ENCODE measurements at places on chromosomes 3 and 15.

DNA sequence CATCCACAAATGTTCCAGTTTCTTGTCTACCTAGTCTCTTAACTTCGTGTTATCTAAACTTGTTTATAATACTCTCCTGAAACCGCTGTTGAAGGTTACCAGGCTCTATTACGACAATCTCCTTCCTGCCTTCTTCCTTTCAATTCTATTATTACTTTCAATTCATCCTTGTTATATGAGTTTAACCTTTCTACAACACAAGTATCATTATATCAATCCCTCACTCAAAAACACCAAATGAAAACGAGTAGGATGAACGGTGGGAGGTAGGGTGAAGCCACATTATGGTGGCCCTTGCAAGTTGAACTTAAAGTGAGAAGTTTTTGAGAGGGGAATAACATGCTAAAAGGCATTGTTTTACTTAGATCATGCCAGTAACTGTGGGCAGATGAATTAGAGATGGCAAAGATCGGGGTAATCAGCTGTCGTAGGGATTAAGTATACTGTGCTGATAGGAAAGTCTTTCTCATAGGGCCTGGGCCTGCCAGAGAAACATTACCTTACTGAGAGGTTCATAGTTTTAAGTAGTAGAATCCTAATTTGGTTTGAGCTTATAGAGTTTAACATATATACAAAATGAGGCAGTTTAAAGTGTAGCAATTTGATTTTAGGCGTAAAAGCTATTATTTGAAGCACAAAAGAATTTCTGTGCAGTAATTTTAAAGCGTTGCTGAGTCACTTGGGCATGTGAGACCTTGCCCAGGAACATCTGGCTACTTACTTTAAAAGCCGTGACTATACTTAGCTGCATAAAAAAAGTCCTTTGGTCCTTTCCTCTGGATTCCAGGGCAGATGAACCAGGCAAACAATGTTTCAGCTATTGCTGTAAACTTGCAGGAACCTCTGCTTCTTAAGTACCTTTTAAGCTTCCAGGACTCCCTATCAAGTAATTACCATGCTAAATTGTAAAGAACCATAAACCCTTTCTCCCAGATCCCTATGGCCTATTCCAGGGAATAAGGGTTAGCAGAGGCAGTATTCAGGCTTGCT, 3.3 kb upstream of the CEP97 start:
- no peak for DNase-seq

DNA sequence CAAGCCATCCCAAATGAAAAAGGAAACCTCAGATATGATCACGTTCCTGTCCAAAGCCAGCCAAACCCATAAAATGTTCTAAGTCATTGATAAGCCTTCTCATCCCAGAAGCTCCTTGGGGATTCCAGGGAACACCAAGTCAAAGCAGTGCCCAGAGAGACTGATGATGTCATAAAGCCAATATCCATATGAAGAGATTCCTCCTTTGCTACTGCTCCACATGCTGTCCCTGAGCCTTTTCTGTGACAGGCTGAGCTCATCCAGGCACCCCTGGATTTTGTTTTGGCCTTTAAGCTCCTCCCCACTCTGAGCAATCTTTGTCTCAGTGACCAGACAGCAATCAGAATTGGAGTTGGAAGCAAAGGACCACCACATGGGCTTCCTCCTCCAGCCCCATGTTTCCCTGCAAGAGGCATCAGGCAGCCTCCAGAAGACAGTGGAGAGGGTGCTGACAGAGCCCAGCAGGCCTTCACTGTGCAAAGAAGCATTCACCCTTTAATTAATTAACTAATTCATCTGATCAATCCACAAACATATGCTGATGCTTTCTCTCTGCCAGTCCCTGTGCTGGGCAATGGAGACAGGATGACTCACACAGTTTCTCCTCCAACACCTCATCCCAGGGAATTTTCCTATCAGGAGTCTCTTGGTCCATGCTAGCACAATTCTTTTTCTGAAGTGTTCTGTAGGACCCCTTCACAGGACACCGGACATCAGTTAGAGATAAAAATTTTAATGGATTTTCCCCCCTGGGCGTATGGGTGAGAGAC, 25.0 kb downstream of the MEX3B start:
- no peak for DNase-seq

GRCh38 chr3:195197765-195198425, 73.1 kb downstream of the XXYLT1 start:
- no peak for DNase-seq

GRCh38 chr3:123129092-123129491, 62.3 kb downstream of the PDIA5 start:
- no peak for DNase-seq

DNA sequence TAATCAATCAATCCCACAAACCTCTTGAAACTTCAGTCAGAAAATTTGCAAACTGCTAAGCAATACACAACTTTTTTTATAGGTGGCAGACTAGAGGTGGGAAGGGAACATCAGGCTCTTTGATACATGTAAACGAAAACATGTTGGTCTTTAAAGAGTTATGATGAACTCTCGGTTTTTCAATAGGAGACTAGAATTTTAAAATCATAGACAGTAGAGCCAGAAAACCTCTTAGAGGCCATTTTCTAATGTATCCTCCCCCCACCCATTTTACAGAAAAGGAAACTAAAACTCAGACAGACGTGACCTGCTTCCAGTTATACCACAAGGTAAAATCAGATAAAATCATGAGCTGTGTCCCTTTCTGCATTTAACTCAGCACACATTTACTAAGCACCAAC, 179.1 kb upstream of the LPP start:
- no peak for DNase-seq

DNA sequence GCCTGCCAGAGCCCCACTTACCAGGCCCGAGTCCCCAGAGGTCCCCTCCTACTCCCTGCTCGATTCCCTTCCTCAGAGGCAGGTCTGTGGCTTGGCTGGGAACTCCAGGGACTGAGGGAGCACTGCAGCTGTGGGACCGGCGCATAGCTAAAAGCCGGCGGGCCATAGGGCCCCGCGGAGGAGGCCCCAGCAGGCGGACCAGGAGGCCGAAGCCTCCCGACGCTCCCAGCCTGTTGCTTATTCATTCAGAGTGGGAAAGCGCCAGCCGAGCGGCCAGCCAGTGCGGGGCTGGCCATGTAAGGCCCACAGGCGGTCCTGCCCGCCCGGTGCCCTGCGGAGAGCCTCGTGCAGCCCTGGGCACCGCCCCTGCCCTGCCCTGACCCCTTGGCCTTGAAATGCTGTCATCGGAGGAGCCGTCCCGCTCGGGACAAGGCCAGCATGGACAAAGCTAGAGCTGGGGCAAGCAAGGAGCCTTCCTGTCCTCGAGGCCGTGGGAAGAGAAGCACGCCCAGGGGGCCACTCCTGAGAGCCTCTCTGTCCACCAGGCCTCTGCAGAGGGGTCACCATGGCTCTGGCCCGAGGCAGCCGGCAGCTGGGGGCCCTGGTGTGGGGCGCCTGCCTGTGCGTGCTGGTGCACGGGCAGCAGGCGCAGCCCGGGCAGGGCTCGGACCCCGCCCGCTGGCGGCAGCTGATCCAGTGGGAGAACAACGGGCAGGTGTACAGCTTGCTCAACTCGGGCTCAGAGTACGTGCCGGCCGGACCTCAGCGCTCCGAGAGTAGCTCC, at the start of gene LOXL1:
TSS of gene LOXL1 (plus strand) at position 244 of the 784 bp plus-strand sequence. CDS start at position 566, 322 bp downstream.
- DNase-seq: no peak

- no peak for DNase-seq
Measured at GRCh38 chr15:32889214-32889613, 171.4 kb downstream of the GREM1 start.

DNA sequence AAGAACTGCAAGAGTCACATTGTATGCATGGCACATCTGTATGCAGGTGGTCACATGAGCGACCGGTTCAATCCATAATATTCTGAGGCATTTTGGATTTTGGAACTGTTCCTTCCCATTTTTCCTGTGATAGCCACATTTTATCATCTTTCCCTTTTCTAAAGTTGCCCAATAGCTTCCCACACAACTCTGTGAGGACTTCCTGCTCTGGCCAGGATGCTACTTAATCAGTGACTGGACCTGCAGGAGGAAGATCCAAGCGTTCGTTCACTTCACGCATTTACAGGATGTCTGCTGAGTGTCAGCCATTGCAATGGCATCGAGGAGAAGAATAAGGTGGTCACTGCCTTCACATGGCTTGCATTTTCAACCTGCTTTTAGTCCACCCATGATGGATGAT, 9.8 kb downstream of the KLHL6 start:
- DNase-seq: no peak

DNA sequence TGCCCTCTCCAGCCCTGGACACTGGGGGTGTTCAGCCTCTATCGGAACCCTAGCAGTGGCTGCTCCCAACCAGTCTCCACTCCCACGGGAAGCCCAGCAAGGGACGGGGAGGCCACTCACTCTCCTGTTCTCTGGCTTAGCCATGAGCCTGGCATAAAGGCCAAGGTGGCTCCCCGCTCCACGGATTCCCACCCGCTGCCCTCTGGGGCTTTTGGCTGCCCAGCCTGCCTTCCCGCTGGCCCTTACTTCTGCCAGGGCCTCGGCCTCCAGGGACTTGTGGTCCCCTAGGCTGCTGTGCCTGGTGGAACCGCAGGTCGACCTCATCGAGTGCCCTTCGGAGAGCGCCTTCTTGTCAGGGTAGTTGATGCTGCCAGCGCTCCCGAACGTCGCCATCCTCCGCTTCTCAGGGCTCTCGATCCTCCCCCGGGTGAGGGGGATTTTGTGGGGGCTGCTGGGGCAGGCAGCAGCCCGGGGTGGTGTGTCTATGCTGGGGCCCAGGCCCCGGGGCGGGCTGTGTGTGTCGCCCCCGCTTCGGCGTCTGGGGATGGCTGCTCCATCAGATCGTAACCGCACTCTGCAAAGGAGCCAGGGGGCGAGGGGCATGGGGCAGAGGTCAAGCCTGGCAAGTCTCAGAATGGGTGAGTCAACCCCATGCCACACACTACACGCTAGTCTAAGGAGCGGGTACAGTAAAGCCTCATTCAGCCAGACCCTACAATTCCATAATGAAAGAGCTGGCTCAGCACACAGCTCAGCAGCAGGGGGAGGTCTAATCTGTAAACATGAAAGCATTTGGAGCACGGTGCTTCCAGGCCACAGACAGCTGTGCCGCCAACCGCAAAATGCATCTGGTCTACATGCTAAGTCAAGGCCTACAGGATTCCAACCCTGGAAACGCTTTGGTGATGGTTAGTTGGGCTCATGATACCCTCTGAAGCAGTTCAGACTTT, 27.3 kb upstream of the RAD18 start:
- DNase-seq: no peak

DNA sequence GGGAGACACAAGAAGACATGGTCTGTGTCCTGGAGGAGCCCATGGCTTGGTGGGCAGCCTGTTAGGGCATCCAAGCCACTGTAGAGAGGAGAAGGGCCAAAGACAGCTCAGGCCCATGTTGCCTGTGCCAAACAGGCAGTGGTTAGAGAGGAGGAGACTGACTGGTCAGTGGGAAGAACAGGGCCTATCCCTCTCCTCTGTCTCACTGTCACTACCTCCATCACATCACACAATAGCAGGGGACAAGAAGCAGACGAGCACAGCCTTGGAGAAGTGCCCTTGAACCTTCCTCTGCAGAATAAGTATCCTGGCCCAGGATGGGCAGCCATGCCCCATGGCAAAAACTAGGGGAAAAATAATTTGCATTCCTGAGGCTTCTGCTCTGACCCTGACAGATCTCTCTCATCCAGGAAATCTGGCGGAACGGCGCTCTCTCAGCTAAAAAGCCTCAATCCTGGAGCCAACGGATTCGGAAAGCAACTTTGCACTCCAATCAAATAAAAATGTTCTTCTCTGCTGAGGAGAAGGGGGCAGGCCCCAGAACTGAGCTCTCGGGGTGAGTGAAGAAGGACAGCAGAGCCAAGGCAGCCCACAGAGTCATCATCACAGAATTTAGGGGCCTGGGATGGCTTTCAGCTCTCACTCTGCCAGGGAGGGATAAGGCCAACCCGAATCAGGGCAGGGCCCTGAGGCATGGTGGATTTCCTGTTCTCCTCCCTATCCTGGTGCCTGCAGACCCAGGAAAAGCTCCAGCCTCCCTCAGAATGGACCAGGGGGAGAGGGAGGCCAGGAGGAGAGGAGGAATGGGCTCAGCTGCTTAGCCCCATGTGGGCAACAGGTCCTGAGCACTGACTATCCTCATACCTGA, 1.6 kb downstream of the SHF start:
- DNase-seq: no peak

DNA sequence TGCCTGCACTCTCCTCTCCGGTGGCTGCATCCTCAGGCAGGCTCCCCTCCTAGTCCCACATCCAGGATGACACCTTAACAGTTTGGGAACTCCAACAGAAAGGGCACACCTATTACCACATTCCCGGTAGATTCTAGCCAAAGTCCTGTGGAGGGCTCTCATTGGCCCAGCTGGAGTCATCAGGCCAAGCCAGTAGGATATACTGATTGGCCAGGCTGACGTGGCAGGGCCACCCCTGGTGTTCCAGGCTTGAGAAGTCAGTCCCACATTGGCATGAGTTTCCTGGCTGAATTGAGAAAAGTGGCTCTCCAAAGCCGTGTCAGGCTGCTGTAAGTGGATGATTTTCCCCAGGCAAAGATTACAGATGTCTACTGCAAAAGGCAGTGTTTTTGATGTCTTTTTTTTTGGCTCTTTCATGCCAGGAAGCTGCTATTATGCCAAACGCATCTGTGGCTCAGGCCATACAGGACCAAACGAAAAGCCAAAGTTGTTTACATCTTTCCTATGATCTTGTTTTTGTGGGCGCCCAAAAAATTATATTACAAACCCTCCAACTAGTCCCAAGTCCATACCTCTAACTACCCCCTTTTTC, 6.6 kb upstream of the BLM start:
- no peak for DNase-seq

GRCh38 chr15:84883916-84884781, at the start of gene SLC28A1:
Gene SLC28A1, plus strand, starts transcription at chr15:84884662. Its CDS starts 3,099 bp downstream, at chr15:84887761.
- DNase-seq: no peak

- no peak for DNase-seq
Measured at GRCh38 chr3:160996811-160997210, 108.3 kb downstream of the B3GALNT1 start.

GRCh38 chr3:178480274-178480673, 56.0 kb upstream of the KCNMB2 start:
- no peak for DNase-seq

- DNase-seq: no peak
Measured at GRCh38 chr3:194158942-194159439, 23.0 kb downstream of the HES1 start.

GRCh38 chr3:64903006-64903405, 215.2 kb upstream of the ADAMTS9 start:
- no peak for DNase-seq

- DNase-seq: no peak
Measured at GRCh38 chr3:105842943-105843342, 25.9 kb downstream of the CBLB start.

- no peak for DNase-seq
Measured at GRCh38 chr3:101128786-101129185, 135.6 kb upstream of the ABI3BP start.

- no peak for DNase-seq
Measured at GRCh38 chr3:64983583-64984359, 296.0 kb upstream of the ADAMTS9 start.

- no peak for DNase-seq
Measured at GRCh38 chr3:28267984-28268849, 26.8 kb downstream of the CMC1 start.

- no peak for DNase-seq
Measured at GRCh38 chr3:46986055-46986730, 6.7 kb downstream of the NBEAL2 start.

- no peak for DNase-seq
Measured at GRCh38 chr3:60053526-60054265, 1003.9 kb upstream of the CFAP20DC start.

- no peak for DNase-seq
Measured at GRCh38 chr15:43440721-43441281, 52.2 kb downstream of the TP53BP1 start.

- DNase-seq: no peak
Measured at GRCh38 chr15:64558460-64559179, 98.2 kb downstream of the ZNF609 start.

- DNase-seq: no peak
Measured at GRCh38 chr3:66344391-66344811, 123.6 kb downstream of the SLC25A26 start.

All from T-helper 22 cell (primary cell).